ENCODE measurements at places on chromosomes 2 and 18. TPM values are rescaled to one million over a fixed set of nuclear protein-coding genes. Genes with fewer than 3 reads are reported as not detected.
A peak's percentile ranks its signal among the peaks of the same experiment; 100 is the strongest.

- H3K4me3 ChIP-seq: no peak overlapping the region
- no peak for DNase-seq
- H3K27ac ChIP-seq: no peak overlapping the region
- no peaks in the 10 kb centered on the region for H3K27me3 ChIP-seq
- no peaks in the 10 kb centered on the region for H3K36me3 ChIP-seq
Measured at GRCh38 chr2:129780316-129781270, 198.9 kb upstream of the RAB6C start.

Gene FAP
- polyA plus RNA-seq: 74.1 TPM

Gene SIX3
- polyA plus RNA-seq: not detected

Gene HOXD11
- not detected for polyA plus RNA-seq

Gene SERPINB13
- polyA plus RNA-seq: not detected

DNA sequence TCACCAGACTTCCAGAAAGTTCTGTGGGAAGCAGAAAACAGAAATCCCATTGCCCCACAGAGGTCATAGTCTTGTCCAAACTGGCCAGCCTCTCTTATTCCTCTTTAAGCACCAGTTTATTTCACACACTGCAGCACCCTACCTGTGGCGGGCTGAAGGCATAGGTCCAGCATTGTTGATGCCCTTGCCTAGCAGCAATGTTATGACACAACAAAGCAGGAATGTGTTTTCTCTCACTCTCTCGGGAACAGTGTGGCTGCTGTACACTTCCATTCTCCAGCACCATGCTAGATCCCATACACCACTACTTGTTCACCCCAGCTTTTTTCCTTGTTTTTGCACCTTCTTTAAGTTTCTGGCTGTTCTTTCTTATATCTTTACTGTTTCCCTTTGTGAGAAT lies 181.6 kb downstream of the DNAH6 start:
- DNase-seq: no peak
- peaks cover 8% of the 10 kb centered on the region for H3K4me1 ChIP-seq
- H3K4me3 ChIP-seq: no peak overlapping the region

Gene KIAA2012
- 0.04 TPM for polyA plus RNA-seq

Gene TFPI
- 33.9 TPM for polyA plus RNA-seq

Gene GTF2A1L
- not detected for polyA plus RNA-seq

DNA sequence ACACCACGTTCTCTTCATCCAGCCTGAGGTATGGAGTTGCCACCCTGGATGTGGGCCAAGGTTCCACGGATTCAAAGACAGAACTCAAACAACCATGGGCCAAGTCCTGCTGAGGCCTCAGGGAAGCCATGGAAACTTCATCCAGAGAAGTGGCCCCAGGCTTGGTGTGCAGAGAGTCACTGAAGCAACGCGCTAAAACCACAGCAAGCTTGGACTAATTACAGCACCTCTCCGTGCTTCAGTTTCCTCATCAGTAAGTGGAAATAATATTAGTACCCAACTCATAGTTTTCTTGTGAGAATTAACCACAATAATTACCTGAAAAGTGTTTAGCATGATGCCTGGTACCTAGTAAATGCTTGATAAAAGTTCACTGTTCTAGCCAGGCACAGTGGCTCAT lies 19.2 kb upstream of the AP1S3 start:
- peak overlapping the region; percentile 58 for H3K27ac ChIP-seq
- H3K4me3 ChIP-seq: no peak overlapping the region
- no peak for DNase-seq
- H3K36me3 ChIP-seq: peaks cover 3% of the 10 kb centered on the region

Gene CHRNA1
- polyA plus RNA-seq: 0.75 TPM

GRCh38 chr2:20304411-20304810 lies 46.2 kb downstream of the PUM2 start:
- DNase-seq: peak; percentile 86
- peaks cover 11% of the 10 kb centered on the region for H3K4me1 ChIP-seq
- H3K4me3 ChIP-seq: no peak overlapping the region

All from IMR-90 (cell line).